ENCODE measurements at places on chromosomes 3 and 15.

DNA sequence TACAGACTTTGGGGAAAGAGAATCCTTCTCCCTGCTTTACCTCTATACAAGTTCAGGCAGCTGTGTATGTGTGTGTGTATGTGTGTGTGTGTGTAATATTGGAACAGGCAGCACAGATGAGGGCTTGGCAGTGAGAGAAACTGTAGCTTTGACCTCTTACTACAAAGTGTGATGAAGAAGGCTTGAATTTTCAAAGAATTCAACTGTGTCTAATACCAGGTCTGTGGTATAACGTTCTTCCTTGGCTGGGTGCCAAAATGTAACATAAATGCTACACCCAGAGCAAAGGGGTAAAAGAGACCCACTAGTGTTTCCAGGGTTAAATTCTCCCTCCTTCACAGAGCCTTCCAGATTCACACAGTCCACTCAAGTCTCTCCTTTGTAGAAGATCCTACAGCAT lies 51.1 kb downstream of the CHST2 start:
- no peak for DNase-seq

GRCh38 chr3:124809039-124809438 lies 78.1 kb downstream of the ITGB5 start:
- DNase-seq = no peak

DNA sequence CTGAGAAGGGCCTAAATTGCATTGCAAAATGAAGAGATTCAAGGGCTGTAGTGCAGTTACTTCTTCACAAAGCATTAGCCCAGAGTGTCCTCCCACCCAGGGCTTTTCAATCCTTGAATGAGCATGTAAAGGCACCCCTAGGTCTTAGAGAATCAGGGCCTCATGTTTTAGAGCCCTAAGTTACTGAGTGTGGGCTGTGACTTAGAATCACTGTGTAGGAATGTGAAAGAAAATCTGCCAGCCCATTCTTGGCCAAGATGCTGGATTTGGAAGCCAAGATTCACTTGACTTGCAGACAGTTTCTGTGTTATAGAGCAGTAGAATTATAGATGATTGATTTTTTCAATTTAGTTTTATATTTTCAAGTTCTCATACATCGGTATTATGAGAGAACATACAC lies 153.2 kb downstream of the MYRIP start:
- DNase-seq = no peak

- DNase-seq = no peak
Observed at GRCh38 chr15:77120576-77120975, 49.7 kb upstream of the TSPAN3 start.

- DNase-seq = no peak
Observed at GRCh38 chr15:62444104-62445022, 279.3 kb upstream of the C2CD4B start.

DNA sequence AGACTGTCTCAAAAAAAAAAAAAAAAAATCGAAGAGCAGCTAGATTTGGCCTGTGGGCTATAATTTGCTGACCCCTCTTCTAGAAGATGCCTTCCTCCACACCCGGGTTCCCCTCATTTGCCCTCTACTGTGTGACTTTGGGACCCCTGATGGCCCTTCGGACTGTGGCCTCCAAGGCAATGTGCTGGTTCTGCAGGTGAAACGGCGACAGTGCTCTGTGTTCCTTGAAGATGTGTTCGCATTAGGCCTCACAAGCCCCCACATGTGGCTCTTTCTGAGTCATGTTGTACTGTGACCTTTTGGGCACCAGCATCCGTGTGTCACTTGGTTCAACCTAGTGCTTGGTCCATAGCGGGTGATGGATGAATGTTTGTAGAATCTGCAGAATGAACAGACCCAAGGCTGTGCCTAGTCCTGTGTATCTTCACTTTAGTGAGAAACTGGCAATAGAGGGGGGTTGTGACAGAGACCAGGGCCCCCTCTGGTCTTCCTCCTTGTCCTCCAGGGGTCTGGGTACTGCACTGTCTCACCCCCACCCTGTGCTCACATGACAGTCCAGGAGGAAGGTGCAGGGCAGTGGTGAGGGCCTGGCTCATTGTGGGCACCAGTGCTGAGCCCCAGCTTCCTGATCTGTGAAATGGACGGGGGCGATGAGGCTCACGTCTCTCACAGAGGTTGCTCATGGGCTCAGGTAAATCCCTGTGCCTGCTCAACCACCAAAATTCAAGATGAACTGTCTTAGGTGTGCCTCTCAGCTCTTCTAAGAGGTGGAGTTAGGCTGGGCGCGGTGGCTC lies 22.7 kb downstream of the GOLGA6L2 start:
- no peak for DNase-seq

DNA sequence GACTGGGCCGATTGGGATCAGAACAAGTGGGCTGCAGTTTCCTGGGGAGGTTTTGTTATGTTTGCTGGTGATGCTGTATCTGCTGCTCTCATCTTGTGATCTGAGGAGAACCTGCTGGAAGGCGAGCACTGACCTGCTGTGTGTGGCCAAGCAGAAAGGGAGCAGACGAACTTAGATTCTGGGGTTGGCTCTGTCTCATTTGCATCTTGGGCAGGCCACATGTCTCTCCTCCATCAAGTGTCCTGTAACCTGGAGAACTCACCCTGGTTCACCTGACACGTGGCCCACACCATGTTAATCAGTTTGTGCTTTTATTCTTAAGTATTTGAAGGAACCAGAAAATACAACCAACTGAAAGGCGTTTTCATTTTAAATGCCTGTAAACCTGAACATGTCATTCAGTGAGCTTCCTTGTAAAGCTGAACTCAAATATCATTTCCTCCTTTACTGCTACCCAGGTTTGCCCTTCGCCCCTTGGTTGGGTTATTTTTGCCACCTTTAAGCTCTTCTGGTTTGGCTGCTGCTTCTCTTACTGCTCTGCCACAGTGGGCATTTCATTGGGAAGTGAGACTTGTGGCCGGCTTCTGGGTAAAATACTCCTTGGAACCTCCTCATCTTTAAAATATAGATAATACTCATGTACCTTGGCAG lies 33.5 kb upstream of the TRAK1 start:
- no peak for DNase-seq

DNA sequence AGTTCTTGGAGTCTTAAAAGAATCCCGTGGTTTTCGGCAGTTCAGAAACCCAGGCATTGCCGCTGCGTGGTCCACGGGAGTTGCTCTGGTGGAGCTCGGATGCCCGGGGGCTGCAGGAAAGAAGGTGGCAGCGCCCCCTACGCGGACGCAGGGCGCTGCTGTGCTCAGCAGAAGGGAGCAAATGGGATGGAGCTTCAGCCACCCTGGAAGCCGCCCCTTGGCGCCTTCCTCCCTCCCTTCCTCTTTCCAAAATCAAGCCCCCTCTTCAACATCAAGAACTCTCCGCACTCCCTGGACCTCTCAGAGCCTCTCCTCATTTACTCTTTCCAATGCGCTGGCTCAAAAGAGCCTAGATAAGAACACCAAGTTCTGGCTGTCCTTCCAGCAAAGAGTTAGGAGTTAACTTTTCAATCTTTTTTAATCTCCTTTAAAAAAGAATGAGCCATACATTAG lies 880 bp upstream of the CHRNA7 start:
- peak; percentile 51 for DNase-seq

DNA sequence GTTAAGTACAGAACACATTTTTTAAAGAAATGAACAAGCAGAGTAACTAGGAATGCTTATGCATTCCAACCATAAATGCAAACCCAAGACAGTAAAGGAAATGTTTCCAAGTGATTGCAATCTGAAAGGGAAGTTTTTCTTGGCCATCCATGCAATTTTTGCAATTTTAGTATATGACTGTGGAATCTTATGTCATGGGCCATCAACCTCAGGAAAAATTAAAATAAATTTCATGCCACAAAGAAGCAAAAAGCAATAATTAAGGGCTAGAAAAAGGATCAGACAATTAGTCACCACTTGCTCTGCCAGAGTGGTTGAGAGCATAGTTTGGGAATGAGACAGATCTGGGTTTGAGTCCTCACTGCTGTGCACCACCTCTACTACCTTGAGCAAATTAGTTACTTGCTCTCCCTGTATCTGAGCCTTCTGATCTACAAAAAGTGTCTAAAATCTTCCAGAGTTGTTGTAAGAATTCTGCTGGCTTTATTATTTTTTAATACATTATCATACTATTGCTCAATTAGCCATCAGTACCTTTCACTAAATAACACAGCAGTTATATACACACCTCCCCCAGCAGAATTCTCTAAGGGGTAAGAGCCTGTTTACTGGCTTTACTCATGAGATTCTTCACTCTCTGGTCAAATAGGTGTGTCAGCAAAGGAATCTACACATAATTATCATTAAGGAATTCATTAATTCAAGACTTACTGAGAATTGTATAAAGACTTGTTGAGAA lies 49.7 kb upstream of the FBN1 start:
- DNase-seq = no peak

DNA sequence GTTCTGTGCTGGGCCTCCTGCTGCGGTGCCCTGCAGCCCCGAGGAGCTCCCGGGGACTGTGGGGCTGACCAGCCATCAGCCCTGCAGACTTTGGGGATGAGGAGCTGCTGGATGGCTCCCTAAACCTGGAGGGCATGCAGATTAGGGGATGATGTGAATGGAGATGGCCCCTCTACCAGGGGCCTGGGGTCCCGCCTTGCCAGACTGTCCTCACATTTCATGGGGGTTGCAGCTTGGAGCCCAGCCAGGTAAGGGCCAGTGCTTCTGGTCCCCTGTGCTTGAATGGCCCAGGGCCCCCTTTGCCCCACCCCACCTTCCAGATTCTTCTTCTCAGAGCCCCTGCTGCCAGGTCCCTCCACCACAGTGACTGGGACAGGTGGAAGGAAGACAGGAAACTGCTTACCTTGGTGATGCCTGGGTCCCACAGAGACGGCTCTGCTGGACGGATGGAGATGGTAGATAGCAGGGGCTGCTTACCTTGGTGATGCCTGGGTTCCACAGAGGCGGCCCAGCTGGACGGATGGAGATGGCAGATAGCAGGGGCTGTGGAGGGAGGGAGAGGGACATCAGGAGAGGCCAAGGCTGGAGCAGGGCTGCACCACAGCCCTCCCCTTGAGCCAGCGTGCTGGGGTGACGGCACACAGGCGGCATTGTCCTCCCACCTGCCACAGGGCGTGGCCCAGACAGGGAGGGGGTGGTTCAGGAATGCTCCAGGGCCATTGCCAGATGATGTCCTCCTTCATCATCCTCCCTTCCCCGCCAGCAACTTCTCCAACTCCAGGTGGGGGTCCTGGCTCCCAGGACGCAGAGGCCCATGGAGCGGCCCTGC lies at the start of gene SPTBN5:
SPTBN5 (minus strand) TSS at position 632 of the 829 bp plus-strand sequence; CDS start at position 76, 556 bp downstream.
- DNase-seq = no peak

DNA sequence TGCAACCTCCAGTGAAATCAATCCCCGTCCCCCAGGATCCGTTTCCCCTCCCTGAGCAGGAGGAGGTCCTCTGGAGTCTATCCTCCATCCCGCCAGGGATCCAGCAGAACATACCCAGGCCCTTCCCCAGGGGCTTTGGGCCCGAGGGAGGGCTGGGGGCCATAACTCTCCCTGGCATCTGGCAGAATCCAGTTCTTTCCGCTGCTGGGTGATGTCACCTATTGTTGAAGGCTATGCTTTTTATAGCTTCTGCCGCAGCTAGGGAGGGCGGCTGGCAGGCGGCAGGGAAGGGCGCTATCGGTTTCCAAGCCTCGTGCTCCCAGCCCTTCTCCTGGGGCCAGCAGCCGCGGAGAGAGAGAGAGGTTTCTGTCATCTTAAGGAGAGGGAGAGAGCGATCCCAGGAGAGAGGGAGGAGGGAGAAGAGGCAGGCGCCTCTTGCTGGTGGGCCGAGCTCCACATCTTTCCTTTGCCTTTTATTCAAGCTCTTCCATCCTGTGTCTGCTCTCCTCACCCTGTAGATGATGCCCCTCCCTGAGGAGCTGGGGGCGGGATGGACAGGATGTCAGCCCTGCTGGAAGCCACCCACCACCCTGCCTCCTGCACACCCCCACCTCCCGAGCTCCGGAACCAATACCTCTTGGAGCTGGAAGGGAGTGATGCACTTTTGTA lies 120.1 kb downstream of the ANP32A start:
- no peak for DNase-seq

DNA sequence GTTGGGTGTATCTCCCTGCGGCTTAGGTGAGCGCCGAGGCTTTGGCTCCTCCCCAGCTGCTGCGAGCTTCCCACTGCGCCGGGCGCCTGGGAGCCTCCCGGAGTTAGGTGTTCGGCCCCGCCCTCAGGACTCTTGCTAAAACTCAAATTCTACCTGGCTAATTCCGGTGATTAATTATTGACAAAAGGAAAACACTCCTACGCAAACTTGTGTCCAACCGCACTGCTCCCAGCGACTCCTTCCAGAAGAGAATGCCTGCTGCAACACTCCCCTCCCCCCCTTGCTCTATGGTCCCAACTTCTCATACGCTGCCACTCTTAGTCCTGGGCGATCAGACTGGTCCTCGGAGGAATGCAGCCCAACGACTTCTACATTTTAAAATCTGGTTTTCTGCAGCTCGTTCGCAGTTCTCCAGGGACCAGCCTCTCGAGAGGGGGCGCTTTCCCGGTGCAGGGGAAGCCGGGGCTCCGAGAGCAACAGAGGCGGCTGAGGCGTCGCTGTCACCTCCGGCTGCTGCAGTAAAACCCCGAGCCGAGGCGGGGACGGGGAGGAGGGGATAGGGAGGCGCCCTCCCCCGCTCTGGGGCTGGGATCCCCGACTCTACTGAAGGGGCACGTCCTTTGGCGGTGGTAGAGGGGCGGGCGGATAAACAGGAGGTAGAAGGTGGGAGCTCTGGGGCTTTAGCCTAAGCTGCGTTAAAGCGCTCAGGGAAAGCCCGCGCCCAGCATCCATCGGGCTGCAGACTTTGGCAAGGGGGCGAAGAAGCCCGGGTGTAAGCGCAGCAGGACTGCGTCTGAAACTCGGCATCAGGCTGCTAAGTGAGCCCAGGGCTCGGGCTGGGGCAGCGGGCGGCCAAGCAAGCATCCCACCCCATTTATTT lies at the start of gene SPTSSB:
SPTSSB (minus strand) TSS at position 77 of the 880 bp plus-strand sequence. CDS start 25,194 bp downstream, outside the sequence.
- peak; percentile 28 for DNase-seq

GRCh38 chr3:41881233-41881821 lies 80.6 kb downstream of the ULK4 start:
- DNase-seq = peak; percentile 36

DNA sequence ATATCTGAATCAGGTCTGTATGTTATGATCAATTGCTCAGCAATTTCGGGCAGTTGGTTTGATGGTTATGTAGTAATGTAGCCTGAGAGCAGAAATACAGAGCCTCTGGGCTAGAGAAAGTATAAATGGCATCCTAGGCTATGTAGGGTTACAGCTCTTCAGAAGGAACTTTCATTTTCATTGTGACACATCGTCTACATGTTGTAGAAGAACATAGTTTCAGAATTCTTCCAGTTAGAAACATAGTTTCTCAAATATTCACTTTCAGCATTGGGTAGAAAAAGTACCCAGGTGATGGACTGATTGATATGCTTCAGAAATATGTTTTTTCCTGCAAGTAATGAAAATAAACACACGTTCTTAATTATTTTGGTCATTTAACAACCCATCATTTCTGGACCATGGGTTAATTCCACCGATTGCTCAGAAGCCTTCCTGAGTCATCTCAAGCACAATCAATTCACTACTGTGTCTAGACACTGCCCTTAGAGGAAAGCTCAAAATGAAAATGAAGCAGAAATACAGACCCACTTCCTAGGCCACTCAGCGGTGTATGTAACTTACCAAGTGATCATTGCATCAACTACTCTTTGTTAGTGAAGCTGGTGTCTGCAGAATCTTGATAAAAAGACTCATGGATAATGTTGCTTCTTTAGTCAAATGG lies 88.8 kb upstream of the TSEN2 start:
- no peak for DNase-seq
